Activated T-cell treated with anti-CD3 and anti-CD28 coated beads, Interleukin-2, amount 50 U/mL, for 1 hour (primary cell): ENCODE measurements at places on chromosomes 2 and 18.

- no peak for DNase-seq
Observed at GRCh38 chr2:20696366-20696765, 29.4 kb downstream of the GDF7 start.

DNA sequence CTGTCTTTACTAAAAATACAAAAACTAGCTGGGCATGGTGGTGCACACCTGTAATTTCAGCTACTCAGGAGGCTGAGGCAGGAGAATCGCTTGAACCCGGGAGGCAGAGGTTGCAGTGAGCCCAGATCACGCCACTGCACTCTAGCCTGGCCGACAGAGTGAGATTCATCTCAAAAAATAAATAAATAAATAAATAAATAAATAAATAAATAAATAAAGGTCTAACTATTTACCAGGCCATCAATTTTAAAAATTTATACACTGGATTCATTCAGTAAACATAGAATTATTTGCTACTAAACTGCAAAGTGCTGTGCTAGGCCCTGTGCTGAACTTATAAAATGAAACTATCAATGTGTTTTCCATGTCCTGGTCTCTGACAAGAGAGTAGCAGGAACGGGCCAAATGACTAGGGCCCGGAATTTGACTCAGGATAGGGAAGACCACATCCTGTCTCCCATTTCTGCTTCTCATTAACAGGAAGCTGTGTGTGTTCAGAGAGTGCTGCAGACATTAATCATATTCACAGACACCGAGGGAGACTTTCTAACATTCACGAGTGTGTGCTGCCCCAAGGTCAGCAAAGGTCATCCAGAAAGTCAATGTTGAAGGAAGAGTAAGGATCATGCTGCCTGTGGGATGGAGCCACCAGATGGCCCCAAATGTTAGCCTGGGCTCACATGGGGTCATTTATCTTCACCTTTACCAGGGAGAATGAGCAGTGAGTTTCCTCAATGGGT, 95.8 kb downstream of the SPP2 start:
- DNase-seq: no peak

GRCh38 chr2:127004893-127005600, 101.9 kb downstream of the BIN1 start:
- no peak for DNase-seq

GRCh38 chr2:97745474-97746174, 32.2 kb downstream of the ZAP70 start:
- DNase-seq: peak; percentile 43

DNA sequence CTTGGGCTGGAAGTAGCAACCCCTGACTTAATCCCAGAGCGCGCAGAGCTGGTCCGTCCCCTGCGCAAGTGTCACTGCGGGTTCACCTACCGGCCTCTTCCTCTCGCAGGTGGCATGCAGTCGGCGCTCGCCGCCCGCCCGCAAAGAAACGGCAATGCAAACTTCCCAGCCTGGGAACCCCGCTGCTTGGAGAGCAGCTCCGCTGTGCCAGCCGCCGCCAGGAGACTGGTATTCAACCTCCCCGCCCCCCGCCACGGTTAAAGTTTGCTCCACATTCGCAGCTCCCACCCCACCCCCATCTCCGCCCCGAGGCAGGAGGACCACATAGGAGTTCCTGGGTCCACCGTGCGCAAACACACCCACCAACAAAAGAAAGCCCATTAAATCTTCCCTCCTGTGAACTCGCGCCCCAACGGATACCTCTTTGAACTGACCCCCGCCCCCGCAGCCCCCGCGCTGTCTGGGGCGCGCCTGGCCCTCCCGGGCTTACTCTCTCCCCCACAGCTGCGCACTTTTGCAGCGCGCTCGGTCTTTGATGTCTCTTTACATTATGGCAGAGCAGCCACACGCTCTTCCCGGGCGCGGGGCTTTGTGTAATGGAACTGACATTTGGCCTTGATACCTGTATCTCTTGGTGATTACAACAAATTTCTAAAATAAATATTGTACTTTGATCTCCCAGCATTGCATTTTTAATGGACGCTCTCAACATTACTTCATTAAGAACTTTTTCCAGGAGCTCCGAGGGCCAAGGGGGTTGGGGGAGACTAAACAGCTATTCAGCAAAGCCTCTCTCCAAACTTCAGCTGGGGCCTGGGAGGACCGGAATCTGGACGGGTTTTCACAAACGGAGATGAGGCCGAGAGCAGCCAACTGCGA, 3.1 kb upstream of the SP5 start:
- DNase-seq: peak; percentile 19

DNA sequence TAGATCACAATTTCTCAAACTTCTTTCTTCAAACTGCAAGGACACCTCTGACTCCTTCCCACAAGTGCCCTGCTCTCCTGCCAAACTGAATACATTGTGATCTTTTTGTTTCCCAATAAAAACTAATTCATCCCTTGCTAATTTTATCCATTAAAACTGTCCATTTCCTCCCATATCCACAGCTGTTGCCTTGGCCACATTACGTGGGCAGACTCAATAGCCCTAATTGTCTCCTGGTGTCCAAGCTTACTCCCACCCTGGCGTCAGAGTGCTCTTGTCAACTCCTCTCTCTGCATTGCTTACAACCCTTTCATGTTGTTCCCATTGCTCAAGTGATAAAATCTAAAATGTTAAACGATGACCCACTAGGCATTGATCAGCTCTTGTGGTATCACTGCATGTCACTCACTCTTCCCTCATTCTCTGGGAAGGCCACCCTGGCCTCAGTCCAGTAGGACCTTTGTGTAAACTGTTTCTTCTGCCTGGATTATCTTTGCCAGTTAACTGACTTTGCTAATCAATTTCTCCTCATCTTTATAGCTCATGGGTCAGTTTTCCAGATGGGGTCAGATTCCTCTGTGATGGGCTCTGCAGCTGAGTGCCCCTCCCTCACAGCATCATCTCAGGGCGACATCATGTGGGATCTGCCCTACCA, 525.0 kb downstream of the SLC4A3 start:
- DNase-seq: no peak

- no peak for DNase-seq
Observed at GRCh38 chr2:20490300-20491181, 43.7 kb downstream of the RHOB start.

DNA sequence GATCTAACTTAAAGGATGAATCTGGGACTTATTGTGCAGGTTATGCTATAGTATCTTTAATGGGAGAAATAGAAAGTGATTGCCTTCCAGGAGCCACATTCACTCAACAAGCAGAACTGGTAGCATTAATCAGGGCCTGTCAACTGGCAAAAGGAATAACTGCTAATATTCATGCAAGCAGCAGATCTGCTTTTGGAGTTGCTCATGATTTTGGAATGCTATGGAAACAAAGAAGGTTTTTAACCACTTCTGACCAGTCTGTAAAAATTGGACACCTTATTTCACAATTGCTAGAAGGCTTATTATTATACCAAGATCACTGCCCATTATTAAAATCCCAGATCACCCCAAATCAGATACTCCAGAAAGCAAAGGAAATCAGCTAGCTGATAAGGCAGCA, 200.4 kb downstream of the MREG start:
- DNase-seq: no peak

DNA sequence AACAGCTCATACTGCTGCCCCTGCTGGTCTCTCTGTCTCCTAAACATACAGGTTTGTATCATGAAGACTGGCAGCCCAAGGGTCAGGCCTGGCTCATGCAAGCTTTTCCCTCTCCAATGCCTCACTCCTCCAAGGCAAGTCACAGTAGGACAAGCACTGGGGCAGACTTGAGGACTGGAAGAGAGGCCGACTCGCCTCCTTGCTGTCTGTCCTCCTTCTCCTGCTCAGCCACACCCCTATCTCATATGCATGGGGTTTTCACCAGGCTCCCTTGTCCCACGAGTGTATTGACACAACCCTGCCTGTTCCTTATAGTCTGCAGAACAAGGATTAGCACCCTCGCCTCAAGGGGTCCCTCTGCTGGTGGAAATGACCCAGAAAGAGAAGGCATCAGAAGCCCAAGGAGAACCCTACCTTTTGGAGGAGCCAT, 223.7 kb downstream of the SOX11 start:
- DNase-seq: no peak

DNA sequence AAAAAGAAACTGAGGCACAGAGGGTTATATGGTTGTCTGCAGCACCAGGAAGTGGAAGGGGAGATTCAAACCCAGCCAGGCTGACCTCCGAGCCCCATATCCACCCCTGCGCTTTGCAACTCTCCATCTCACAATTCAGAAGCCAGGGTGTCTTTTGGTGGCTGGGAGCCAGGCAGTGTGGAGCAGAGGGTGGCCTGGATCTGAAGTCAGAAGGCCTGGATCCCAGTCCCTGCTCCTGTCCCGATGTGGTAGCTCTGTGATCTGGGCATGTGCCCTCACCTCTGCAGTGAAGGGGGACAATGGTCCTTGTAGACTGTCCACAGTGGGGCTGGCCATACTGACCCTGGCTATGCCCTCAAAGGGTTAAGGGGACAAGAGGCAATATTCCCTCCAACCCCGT, 57.0 kb downstream of the CIB4 start:
- DNase-seq: no peak

GRCh38 chr2:109316091-109316490, 187.1 kb downstream of the SH3RF3 start:
- DNase-seq: no peak

DNA sequence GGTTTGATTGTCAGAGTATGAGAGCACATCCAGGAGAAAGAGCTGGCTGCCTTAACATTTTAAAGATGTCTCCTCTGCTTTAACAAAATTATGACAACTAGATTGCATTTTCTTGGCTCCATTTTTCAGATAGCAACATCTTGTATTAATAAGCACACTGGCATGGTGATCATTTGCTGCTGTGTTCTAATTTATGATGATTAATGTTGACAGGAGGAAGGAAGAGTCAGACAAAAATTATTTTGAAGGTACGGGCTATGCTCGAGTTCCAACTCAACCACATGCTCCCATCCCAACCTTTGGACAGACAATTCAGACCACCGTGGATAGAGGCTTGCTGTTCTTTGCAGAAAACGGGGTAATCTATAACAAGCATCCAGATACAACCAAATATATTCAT, 98.2 kb upstream of the TTC39C start:
- no peak for DNase-seq

DNA sequence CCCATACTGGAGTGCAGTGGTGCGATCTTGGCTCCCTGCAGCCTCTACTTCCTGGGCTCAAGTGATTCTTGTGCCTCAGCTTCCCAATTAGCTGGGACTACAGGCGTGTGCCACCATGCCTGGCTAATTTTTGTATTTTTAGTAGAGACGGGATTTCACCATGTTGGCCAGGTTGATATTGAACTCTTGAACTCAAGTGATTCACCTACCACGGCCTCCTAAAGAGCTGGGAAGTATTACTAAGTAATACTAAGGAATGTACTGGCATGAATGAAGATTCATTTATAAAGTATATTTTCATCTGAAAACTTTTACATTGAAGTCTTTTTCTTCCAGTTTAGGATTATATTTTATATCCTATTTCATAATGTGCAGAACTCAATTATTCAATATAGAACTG, 38.1 kb downstream of the NUP35 start:
- DNase-seq: no peak

GRCh38 chr2:120988700-120989511, 253.2 kb downstream of the GLI2 start:
- DNase-seq: no peak

DNA sequence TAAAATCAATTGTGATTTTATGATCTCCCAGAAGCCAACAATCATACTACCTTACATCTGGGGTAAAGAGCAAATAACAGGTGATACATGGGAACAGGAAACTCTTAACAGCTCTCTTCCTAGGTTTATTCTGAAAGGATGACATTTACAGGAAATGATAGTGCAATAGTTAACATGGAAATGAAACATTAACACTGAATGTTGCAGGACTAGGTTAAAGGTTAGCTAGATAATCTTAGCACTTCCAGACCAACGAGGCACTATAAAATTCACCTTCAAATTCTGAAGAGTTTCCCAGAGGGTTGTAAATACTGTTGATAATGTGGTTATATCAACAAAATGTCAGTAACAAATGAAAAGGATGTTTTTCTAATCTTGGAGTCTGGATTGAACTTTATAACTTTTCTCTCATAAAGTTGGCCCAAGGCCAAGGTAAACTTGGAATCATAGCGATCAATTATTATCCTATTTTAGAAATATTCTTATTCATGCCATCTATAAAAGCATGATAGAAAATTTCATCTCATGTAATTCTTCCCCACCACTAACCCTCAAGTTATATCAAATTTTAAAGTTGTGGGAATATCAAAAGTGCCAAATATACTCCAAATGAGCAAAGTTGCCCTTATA, 32.9 kb upstream of the GCG start:
- DNase-seq: no peak

DNA sequence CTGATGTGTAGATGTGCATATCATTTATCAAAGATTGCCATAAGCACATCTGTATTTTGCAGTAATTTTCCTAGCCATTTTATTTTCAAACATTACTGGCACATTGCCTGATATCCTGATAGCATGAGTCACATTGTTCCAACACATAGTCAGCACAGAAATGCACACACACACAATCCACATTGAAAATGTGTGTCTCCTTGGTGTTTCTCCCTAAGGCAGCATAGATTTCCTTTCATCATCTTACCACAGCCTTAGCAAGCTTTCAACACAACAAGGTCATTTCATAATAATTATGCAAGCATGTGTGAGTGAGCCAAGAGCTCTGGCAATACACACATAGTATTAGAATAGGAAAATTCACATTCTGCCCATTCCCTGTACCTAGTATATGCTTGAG, 245.4 kb upstream of the MEIS1 start:
- no peak for DNase-seq

DNA sequence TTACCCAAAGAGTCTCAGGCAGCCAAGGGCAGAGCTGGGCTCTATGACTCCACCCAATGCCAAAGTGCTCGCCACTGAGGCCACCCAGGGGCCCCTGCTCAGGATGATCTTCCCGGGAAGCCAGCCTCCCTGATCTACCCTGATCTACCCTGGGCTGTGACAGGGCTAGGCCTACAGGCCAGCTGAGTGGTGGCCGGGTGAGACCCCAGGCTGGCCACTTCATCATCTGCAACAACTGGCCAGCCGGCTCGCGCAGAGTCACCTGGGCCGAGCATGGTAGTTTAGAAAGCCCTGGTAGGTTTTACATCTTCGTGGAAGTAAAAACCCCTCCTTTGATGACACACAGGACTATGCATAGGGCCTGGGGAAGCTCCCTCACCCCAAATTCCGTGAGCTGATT, 276.3 kb downstream of the NDUFA10 start:
- no peak for DNase-seq

- DNase-seq: no peak
Observed at GRCh38 chr2:128684523-128684922, 365.9 kb upstream of the HS6ST1 start.

DNA sequence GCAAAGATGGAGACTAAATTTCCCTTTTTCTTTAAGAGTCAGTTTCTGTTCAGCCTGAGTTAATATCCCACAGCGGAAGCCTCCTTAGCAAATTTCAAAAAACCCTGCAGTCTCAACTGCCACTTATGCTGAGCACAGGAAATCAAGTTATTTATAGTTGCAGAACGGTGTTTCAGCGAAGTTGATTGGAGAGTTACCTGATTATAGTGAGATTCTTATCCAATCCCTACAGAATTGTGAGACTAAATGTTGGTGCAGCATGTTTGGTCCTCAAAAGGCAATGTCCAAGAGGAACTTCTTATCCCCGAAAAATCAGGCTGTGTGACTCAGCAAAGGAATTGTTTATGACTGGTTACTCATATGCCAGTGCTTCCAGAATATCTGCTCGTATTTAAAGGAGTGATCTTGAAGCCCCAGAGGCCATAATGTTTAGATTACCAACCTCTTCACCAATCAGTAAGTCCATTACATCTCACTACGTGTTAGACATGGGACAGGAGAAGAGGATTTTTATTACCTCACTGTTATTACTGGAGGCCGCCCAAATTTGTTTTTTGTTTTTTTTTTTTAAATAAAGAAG, 67.9 kb downstream of the LRRFIP1 start:
- no peak for DNase-seq

GRCh38 chr2:209523867-209524266, 100.0 kb downstream of the MAP2 start:
- DNase-seq: no peak
